ENCODE measurements at places on chromosomes 3 and 15. TPM values are rescaled to one million over a fixed set of nuclear protein-coding genes. Genes with fewer than 3 reads are reported as not detected.

Gene REC114
- not detected for total RNA-seq

Gene PARP9
- 29.9 TPM for total RNA-seq

Gene TLR9
- under 0.01 TPM for total RNA-seq

Gene B3GALNT1
- 16.9 TPM for total RNA-seq

Gene CFAP92
- not detected for total RNA-seq

Gene ZNF80
- not detected for total RNA-seq

Gene P2RY1
- 4.0 TPM for total RNA-seq

Gene SERINC4
- not detected for total RNA-seq

Gene CCR5
- total RNA-seq: under 0.01 TPM

Gene PLA2G4D
- not detected for total RNA-seq

Gene FSIP1
- 1.6 TPM for total RNA-seq

Gene CCR3
- 0.33 TPM for total RNA-seq

Gene GOLGA6L25
- not detected for total RNA-seq

Gene NOX5
- total RNA-seq: 0.83 TPM

Gene HDC
- total RNA-seq: not detected

Gene C2CD4A
- total RNA-seq: not detected

Gene SLC7A14
- total RNA-seq: 7.4 TPM

Gene GOLGA8A
- total RNA-seq: 6.6 TPM

Gene MRPS11
- 40.4 TPM for total RNA-seq

Gene SPESP1
- total RNA-seq: 7.8 TPM
